ENCODE measurements at places on chromosomes 7 and 10.

DNA sequence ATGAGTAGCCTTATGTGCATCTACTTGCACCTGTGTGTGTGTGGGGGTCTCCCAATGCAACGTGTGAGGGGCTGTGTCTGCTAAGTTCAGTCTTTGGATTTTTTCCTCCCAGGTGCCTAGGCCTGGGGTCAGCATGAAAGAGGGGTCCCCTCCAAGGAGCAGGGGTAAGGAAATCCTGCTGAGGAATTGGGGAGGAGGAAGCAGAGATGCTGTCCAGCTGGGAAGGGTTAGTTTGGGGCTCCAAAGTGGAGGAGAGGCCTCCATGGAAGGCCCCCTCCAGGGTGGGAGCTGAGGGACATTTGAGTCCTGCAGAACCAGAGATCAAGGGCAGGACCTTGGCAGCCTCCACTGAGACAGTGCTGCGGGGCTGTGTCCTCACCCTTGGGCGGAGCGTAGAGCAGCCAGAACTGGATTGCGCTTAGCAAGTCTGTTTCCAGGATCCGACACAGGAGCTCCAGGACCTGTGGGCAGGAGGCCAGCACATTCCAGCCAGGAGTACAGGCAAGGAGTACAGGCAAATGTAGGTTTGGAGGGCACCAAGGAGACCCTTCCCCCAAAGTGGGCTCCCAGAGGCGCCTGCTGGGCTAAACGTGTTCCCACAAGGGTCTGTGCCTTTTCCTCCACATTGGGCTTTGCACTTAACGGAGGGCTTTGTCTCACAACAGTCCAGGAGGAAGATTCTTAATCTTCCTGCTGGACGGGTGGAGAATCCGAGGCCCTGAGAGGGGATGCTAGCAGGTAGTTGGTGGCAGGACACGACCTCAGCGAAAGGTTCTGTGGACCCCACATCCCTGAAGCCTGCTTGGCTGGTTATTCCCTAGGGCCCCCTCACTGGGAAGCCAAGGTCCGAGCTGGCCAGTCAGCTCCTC, 10.1 kb downstream of the TBATA start:
- no peak for DNase-seq

DNA sequence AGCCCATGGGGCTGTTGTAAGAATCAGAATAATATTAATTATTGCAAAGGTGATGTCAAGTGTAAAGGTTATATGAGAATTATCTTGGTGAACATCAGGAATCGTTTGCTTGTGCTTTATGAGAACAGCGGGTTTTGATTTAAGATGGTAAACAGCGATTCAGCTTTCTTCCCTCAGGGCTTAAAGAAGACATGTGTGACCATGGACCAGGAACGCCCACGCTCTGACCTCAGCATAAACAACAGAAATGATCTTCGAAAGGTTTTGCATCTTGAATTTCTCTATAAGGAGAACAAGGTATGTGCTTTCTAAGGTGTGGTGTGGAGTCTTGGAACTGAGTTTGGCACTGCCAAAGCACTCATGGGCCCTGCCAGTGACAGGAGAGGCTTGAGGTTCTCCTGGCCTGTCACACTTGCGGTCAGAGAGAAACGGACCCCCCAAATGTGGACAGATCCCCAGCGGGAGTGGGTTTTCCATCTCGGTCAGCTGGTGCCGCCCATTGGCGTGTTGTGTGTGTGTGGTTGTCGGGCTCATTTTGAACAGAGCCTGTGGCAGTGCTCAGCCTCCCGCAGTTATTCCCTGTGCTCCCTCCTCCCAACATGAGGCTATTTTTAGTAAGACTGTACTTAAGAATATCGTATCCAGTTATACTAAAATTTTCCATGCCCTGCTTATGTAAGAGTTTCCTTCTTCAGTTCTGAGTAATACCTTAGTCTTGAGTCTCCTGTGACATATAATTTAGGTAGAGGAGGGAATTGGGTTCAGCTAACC, 7.2 kb downstream of the MINDY4 start:
- no peak for DNase-seq

- no peak for DNase-seq
Observed at GRCh38 chr10:131730771-131731497, 169.9 kb upstream of the PPP2R2D start.

GRCh38 chr7:2154831-2155230, 77.9 kb downstream of the MAD1L1 start:
- no peak for DNase-seq

DNA sequence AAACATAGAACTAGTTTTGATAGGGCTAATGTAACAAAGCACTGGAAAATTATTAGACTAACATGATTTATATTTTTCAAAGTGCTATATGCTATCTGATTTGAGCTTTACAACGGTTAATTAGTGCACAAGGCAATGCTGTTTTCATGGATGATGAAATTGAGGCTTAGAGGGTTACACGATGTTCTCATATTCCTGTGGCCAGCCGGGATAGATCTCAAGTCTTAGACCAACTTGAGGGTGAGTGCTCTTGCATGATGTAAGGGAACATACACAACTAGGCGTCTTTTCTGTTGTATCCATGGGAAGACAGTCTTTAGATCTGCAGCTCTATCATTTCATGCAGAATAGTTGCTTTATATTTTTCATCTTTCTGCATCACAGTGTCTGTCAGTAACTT, 4.1 kb downstream of the PRPF18 start:
- DNase-seq: no peak

DNA sequence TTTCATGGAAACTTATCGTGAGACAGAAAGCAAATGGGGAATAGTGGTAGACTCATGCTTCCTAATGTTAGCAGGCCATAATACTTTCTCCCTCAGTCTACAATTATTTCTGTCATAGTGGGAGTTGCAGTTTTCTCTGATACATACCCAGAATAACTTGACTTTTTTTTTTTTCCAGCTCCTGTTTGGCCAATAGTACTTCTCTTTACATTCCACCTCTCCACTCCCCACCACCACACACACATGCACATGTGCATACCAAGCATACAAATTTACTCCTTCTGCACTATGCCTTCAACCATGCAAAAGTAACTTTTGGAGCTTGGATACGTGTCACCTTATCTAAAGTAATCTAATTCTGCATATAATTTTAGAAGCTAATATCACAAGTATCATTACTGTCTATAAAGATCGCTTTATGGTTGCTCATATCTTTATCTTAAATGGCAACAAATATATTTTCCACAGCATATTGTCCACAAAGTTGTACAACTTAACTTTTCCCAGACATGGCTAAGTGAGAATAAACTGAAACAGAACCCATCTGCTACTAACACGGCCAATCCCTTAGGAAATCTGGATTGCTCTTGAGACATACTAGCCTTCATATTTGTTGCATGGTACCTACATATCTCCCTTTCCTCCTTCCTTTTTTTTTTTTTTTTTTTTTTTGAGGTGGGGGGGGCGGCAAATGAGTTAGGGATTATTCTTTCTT, 49.0 kb downstream of the TES start:
- DNase-seq: no peak

- DNase-seq: no peak
Observed at GRCh38 chr7:124934841-124935240, 5.2 kb upstream of the POT1 start.

DNA sequence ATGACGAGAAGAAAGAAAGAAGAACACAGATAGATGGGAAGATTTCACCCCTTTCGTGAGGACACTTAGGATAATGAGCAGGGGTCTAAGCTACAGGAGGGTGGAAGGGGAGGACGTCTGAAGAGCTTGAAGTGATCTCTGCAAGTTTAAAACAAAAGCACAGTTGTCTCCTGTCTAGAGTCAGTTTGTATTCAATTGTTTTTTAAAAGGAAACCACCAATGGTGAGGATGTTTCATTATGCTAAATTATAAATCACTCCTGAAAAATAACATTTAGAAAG, 85.9 kb downstream of the ADAM12 start:
- no peak for DNase-seq

DNA sequence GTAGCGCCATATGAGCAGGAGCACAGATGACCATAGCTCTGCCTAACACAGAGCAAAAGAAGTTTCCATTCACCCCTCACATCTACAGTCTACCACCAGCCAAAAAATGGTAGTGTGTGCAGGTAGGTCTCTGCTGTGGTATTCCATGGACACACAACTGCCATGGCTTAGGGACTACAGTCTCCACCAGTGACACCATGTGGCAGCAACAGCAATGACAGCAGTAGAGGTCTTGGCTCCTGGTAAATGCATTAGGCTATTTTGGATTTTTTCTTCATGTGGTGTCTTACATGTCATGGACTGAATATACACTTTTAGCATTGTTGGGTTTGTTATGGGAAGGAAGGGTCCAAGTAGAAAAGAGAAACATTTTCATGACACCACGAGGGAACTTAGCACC, 70.1 kb upstream of the CABCOCO1 start:
- no peak for DNase-seq

DNA sequence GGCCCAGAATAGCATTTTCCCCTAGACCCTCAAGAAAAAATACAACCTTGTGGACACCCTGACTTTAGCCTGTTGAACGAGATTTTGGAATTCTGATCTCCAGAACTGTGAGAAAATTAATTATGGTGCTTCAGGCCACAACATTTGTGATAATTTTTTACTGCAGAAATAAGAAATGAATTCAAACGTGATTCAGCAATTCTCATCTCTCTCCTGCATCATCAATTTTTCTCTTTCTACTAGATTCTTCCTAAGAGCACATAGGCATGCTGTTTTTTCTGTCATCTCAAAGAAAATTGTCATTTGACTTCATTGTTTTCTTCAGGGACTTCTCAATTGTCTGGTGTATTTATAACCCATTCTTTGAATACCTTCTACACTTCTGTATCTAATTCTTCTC, 8.9 kb upstream of the AKR1C2 start:
- DNase-seq: no peak

GRCh38 chr7:1626769-1627168, 43.3 kb upstream of the ELFN1 start:
- no peak for DNase-seq

GRCh38 chr10:26057466-26057865, 123.4 kb downstream of the MYO3A start:
- no peak for DNase-seq

DNA sequence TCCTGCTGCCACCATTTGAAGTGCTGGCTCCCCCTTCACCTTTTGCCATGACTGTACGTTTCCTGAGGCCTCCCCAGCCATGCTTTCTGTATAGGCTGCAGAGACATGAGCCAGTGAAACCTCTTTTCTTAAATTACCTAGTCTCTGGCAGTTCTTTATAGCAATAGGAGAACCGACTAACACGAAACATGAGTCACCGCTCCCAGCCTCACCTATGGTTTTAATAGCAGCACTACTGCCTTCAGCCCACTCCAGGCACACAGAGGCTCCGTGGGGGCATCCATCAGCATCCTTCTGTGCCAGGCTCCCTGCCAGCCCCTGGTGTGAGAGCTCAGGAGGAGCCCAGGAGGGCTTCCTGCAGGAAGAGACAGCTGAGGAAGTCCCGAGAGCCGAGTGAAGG, 5.5 kb upstream of the ZNF316 start:
- DNase-seq: no peak

DNA sequence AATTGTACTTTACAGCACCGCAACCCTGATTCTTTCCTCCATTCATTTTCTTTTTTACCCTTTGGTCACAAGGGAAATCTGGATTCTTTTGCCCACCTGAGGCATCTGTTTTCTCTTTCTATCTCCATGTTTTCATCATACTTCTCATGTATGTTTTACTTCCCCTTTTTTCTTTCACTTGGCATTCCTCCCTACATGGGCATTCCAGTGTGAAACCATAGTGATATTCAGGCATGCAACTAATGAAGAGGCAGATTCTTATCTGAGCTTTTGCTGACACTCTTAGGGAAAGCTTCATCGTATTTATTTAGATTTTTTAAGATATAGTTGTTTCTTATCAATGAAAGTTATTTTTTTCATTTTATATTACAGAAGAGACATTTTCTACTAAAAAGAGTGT, 405.2 kb upstream of the TEX47 start:
- no peak for DNase-seq

- no peak for DNase-seq
Observed at GRCh38 chr10:17464545-17464944, 10.2 kb upstream of the ST8SIA6 start.

DNA sequence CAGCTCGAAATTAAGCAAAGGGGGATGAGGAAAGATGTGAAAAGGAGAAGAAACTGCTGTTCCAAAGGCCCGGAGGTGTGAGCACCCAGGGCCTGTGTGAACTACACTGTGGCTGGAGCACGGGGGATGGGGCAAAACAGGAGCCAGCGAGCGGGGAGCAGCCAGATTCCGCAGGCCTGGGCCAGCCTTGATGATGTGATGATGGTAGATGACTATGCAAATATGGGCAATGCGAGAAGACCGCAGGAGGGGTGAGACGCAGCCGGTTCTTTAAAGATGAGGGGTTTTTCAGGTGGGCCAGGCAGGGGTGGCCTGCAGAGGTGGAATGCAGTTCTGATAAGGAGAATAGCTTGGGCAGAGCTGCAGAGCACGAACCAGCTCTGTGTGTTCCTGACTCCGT, 61.5 kb downstream of the LANCL2 start:
- DNase-seq: no peak

- DNase-seq: no peak
Observed at GRCh38 chr7:24722386-24723177, 34.7 kb downstream of the GSDME start.

- DNase-seq: no peak
Observed at GRCh38 chr7:119684763-119685162, 588.2 kb upstream of the KCND2 start.

GRCh38 chr10:102859911-102860310, 5.9 kb downstream of the BORCS7 start:
- DNase-seq: no peak

- no peak for DNase-seq
Observed at GRCh38 chr7:94431176-94431575, 36.5 kb downstream of the COL1A2 start.

- no peak for DNase-seq
Observed at GRCh38 chr7:38756521-38756920, 125.3 kb upstream of the AMPH start.

GRCh38 chr7:78605119-78605518, 806.5 kb downstream of the PHTF2 start:
- DNase-seq: no peak

DNA sequence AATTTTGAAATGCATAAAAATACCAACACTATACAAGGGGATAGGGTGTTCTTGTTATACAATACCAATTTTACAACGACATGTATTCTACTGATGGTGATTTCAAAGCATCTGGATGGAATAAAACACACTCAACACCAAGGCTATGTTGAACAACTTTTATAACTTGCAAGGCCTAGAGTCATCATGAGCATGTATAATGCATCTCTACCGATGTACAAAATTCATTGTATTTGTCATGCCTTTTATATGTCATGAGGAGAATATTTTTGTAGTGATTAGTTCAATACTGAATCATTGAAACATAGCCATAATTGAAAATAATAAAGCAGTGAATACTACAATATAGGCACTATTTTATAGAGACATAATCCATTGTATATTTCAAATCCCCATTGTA, 160.2 kb downstream of the ETV1 start:
- no peak for DNase-seq

DNA sequence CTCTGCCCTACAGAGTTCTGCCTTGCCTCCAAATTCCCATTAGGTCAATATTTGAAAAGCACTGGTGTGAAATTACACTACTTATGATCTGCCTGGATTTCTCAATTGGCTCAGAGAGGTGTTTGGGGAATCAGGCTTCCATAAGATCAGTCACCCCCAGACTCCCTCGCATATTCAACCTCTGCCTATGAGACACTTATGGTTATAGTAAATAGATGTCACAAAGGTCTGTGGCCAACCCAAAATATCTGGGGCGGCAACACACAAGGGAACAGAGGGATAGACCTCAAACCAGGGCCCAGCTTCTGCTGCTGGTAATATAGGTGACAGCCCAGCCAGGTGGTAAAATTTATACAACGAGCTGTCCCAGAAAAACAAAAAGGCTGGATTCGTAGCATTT, 376.7 kb upstream of the ZMIZ1 start:
- no peak for DNase-seq
